ENCODE measurements at places on chromosomes 6 and 20.
A peak's percentile ranks its signal among the peaks of the same experiment; 100 is the strongest.

DNA sequence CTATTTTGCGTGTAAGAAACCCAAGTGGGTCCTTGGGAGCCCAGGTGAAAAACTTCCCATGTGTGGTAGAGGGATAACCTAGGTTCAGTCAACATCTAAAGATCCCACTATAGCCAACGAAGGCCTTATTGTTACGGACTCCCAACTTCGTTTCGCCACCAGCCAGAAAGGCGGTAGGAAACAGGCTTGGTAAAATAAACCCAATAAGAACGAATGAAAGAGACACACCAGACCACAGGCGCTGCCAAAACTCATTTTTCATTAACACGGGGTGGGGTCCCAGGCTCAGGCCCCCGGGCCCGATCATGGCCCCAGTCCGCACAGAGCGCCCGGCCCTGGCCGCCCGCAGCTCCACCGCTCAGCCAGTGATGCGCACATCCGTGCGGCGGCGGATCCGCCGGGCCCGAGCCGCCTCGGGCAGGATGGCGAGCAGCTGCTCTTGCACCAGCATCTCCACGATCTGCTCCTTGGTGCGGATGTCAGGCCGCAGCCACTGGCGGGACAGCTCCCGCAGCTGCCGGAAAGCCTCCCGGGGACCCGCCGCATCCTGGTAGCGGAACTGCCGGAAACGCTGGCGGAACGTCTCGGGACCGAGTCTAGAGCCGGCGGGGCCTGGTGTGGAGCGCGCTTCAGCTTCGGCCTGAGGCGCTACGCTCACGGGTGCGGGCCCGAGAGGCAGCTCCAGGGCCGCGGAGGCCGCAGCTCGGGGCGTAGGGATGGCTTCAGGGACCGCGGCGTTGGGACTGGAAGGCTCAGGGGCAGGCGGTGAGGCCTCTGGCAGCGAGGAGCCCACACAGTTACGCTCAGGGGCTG lies 709 bp downstream of the SCAND1 start:
- DNase-seq, result peak; percentile 38

DNA sequence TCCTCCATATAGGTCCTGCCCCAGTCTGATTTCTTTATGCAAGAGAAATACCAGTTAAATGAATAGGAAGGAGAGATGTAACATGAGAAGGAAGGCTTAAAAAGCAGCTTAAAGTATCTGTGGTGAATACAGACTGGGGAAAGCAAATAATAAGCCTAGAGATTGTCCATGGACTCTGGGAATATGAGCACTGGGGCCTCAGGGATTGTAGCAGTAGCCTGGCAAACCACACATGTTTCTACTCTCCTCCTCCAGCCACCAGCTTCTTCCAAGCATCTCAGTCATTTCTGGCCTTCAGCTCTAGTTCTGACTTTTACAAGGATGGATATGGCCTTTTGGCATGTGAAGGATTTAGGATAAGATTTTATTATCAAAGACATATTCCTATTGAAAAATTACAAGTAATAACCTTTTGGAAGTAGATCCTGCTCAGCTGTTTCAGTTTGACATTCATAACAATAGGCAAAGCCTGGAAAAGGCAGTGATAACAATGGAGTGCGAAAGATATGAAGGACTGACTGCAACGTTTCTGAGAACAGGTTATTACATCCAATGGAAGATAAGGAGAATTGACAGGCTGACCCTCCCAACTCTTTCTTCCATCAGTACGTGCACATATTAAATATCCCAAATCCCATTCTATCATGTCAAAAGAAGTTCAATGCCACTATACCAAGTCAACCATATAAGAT lies 41.6 kb downstream of the CYP39A1 start:
- DNase-seq, result no peak

DNA sequence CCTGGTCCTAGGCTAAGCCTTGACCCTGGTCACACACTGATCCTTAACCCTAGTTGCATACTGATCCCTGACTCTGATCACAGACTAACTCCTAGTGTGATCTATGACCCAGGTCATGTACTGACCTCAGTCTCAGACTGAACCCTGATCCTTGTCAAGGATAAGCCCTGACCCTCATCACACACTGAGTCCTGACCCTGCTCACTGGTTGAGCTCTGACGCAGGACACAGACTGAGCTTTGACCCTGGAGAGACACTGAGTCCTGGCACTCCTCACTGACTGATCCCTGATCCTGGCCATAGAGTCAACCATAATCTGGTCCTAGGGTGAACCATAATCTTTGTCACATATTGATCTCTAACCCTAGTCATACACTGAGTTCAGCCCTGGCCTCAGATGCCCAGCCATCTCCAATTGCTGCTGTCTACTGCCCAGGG lies 37.9 kb downstream of the KCNB1 start:
- DNase-seq, result no peak

GRCh38 chr6:53015486-53015885 lies 20.4 kb upstream of the GSTA4 start:
- no peak for DNase-seq

DNA sequence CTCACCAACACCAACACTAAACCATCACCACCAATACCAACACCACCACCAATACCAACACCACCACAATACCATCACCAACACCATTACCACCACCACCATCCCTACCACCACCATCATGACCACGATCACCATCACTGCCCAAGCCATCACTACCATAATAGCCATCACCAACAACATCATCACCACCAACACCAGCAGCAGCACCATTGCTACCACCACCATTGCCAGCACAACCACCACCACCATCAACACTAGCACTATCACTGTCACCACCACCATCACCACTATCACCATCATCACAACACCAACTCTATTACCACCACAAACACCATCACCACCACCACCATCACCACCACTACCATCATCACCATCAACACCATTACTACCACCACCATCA lies 53.0 kb downstream of the TMEM242 start:
- no peak for DNase-seq

- no peak for DNase-seq
These were observed 93.1 kb upstream of the HIVEP1 start for GRCh38 chr6:11918739-11919605.

DNA sequence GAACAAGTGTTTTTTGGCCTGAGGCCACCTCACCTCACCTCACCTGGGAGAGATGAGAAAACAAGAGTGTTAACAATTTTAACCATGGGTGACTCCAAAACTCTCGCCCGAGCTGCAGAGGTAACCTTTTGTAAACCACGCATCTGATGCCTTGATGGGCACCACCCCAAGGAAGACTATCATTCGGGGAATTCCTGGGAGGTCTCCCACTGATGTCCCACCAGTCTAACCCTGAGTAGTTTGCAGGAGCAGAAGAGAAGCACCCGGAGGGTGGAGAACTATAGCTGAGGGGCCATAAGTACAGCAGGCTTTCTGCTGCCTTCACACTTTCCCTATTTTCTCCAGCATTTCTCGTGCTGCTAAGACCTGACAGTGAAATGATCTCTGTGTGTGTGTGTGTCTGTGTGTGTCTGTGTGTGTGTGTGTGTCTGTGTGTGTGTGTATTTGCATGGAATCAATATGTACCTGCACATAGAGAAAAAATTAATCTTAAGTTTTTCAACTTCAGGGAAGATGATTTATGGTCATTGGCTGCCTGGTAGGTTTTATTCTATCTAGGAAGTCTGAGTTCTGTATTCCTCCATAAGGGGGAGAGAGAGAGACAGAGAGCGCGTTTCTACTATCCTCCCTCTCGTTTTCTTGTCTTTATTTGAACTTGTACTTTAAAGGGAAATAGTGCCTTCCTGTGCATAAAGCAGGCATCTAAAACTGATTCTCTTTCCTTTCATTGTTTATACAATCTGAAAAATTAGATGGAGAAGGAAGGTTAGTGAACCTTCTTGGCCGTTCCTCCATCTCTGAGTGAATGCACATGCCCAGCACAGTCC lies 75.8 kb downstream of the CAP2 start:
- DNase-seq, result no peak

DNA sequence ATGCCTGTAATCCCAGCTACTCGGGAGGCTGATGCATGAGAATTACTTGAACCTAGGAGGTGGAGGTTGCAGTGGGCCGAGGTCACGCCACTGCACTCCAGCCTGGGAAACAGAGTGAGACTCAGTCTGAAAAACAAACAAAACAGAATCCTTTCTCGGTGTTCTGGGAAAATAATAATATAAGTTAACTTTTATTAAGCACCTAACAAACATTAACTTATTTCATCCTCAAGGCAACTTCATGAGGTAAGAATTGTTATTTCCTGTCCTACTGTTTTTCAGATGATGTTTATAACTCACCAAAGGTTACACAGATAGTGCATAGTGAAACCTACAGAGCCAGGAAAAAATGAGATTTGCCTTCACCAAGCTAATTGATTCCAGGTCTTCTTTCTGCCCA lies 221.4 kb downstream of the PHACTR1 start:
- DNase-seq, result no peak

GRCh38 chr6:76790045-76790796 lies 673.1 kb downstream of the HTR1B start:
- no peak for DNase-seq

GRCh38 chr6:73129653-73130443 lies 95.4 kb downstream of the KHDC1L start:
- peak; percentile 66 for DNase-seq
